ENCODE measurements at places on chromosomes 7 and 10. TPM values are rescaled to one million over a fixed set of nuclear protein-coding genes. Genes with fewer than 3 reads are reported as not detected.

Gene SP8
- polyA plus RNA-seq: not detected

Gene AGAP9
- 6.7 TPM for polyA plus RNA-seq

Gene PITRM1
- polyA plus RNA-seq: 64.5 TPM

Gene UPF2
- polyA plus RNA-seq: 39.4 TPM

Gene DYDC2
- polyA plus RNA-seq: 1.3 TPM

GRCh38 chr7:69619635-69620034, 21.4 kb downstream of the AUTS2 start:
- no peak for DNase-seq

Gene SFRP5
- polyA plus RNA-seq: 0.19 TPM

Gene MOGAT3
- 0.10 TPM for polyA plus RNA-seq

GRCh38 chr10:44035474-44036197, 349.3 kb downstream of the CXCL12 start:
- DNase-seq: no peak

GRCh38 chr7:38686888-38687287, 55.7 kb upstream of the AMPH start:
- no peak for DNase-seq

- DNase-seq: no peak
Measured at GRCh38 chr7:78634093-78634492, 819.4 kb downstream of the MAGI2 start.

Gene VKORC1L1
- polyA plus RNA-seq: 39.7 TPM

Gene LAMB1
- polyA plus RNA-seq: 642 TPM

DNA sequence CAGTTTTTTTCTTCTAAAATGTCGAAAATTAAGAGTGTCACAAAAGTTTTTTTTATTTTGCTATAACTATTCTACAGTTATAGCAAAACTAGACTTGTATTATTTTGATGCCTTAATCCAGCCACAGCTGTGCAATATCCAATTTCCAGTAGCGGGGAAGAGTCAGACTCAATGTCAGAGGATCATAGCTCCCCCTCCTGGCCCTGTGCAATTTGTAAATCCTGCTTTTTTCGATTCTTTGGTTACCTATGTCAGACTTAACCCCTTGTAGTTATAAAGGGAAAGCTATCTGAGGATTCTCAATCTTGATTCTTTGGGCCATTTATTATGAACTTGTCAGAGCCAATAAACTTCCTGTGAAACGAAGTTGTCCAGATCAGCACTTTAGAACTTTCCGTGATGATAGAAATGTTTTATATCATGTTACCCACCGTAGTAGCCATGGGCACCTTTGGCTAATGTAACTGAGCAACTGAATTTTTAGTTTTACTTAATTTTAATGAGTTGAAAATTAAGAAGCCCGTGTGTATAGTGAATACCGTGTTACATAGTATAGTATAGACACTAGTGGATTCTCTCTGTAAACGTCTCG, 87.7 kb upstream of the PRKCQ start:
- DNase-seq: peak; percentile 35

DNA sequence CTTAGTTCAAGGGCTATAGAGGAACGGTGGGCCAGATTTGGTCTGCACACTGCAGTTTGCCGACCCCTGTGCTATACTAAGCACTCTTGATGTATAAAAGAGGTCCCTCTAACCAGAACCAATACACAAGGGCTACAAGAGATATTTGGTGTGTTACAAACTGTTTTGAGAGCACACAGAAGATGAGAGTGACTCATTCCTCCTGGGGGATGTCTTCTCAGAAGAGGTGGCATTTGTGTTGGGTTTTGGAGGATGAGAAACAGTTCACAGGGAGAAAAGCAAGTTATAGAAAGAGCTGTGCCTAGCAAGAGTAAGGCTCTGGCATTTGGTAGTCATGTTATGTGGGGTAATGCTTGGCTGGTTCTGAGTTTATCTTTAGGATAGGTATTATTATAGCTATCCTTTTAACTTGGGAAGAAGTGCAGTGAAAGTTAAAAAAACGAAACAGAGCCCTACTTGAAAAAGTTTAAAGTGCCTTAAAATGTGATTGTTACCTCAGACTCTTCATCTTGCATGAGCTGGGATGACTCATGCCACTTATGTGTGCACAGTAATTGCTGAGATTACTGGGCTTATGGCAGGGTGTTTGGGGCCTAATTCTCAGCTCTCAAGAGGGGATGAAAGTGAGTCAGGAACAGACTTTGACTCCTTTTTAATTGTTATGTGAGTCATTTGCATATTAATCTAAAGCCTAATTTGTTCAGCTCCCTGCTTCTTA, 160.4 kb downstream of the KIF20B start:
- no peak for DNase-seq

GRCh38 chr7:77525231-77525630, 11.9 kb upstream of the PTPN12 start:
- DNase-seq: no peak

Gene LRGUK
- 3.9 TPM for polyA plus RNA-seq

DNA sequence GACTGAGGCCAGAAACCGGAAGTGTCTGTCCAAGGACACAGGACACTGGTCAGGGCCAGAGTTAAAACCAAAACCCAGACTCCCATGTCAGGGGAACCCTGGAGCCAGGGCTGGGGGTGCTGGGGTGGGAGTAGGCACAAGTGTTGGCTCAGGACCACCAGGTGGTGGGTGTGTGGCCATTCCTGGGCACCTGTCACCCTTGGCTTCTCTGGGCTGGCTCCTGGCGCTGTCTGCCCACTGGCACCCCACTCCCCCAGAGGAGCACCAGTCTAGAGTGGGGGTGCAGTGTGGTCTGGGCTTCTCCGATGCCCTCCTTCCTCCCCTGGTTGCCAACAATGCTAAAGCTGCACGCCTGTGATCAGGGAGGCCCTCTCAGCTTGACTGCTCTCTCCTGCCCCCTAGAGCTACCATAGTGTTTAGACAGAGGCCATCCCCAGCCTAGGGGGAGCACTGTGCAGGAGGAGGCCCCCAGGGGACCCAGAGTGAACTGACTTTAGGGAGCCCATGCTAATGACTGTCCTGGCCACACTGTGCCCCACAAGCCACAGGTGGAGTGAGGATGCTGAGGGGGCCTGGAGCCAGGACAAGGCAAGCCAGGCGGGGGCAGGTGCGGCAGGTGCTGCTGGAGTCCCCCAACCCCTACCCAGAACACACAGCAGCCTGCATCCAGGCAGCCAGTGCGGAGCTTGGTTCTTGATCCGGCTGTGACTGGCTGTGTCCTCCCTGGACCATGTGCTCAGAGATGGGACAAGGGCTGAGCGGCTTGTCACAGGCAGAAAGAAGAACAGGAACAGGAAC, 11.0 kb downstream of the RASGEF1A start:
- DNase-seq: no peak

DNA sequence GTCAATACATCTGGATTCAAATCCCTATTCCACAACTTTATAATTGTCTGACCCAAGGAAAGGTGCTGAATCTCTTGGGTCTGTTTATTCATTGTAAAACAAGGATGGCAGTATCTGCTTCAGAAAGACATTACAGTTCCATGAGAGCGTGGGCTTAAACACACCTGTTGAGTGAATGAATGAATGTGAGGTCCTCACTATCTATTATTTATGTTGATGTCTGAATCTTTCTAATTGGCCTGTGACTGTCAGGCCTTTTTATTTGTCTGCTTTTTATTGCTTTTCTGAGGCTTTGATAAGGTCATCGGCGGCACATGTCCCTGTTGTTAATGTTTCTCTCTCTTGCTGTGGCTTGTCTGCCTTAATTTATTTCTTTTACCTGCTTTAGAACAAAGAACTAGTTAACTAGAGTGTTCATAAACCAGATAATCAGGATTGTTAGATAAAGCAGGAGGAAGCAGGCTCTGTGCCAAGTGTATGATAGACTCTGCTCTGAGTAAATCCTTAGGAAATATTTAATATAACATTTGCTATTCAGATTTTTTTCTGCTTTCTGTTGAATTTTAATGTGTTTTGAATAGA, 42.3 kb upstream of the CYCS start:
- no peak for DNase-seq

DNA sequence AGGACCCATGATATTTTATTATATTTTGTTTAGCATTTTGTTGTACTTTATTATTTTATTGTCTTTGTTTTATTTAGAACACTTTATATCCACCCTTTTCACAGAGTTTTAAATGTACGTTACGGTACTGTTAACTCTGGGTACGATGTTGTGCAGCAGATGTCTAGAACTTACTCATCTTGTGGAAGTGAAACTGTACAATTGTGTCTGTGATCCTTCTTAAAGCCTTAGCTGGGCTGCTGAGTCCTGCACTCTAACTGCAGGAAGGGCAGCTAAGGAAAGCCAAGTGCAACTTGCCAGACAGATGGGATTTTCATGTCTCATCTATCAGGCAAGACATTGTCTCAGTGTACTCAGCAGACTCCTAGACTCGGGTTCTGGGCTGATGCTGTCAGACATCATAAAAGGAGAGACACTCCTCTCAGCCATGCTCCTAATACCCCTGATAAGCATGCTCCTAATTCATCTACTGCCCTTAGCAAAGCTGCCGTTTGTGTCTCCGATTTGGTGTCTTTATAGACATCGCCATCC, 14.6 kb upstream of the INSYN2A start:
- no peak for DNase-seq

Gene KEL
- polyA plus RNA-seq: 3.5 TPM

- no peak for DNase-seq
Measured at GRCh38 chr7:3043544-3044371, at the start of gene CARD11. CARD11 (minus strand) TSS chr7:3043867; CDS start chr7:2958506, 85,361 bp downstream.

Gene XPNPEP1
- 81.8 TPM for polyA plus RNA-seq

- no peak for DNase-seq
Measured at GRCh38 chr10:116772909-116773705, 30.7 kb upstream of the HSPA12A start.

DNA sequence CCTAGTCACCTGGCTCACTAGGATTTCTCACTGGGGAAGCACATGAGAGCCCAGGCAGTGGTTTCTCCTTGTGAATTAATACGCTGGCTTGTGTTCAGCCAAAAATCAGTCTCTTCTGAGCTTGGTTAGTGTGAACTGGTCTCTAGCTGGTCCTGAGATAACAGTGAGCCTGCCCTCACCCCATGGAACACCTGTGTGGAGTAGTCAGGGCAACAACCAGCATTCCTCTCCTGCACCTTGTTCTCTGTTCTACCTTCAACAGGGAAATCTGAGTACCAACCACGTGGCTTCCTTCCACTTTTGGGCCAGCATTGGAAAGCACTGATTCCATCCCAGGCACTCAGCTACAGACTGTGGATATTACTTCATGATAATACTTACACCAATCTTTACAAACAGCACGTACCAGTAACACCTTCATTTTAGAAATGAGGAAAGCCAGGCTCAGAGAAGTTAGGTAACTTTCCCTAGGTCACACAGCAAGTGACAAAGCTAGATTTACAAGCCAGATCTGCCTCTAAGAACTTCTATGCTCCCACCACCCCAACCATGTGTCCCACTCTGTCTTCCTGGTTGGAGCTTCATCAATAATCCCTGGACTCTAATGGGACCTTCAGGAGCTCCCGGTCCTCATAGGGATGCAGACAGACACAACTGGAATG, 106.6 kb downstream of the GRID1 start:
- DNase-seq: no peak

Gene GATA3
- polyA plus RNA-seq: 97.1 TPM

Gene TDRD1
- 0.11 TPM for polyA plus RNA-seq

Gene ADAM8
- polyA plus RNA-seq: 5.0 TPM

- no peak for DNase-seq
Measured at GRCh38 chr10:27240212-27241009, at the start of gene ACBD5. ACBD5 (minus strand) TSS chr10:27240797; CDS start chr10:27240688, 109 bp downstream.

- no peak for DNase-seq
Measured at GRCh38 chr7:112079673-112080072, 126.5 kb downstream of the DOCK4 start.

Gene MSS51
- polyA plus RNA-seq: 5.0 TPM

- no peak for DNase-seq
Measured at GRCh38 chr7:47338026-47338425, 243.9 kb downstream of the TNS3 start.

DNA sequence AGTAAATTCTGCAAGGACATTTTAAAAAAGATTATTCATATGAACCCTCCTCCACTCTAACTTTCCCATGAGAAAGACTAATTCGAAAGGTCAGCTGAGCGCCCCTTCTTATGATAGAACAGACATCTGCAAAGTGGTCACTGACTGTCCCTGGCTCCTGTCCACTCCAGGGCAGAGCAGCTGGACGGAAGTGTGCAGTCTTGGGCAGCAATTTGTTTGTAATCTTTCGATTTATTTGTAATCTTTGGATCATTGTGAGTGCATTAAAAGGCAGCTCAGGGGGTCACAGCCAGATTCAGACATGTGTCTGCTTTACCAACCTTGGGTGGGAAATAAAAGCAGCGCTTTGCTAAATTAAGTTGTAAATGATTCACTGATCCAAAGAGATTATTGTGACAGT, 158.8 kb upstream of the ADARB2 start:
- no peak for DNase-seq

DNA sequence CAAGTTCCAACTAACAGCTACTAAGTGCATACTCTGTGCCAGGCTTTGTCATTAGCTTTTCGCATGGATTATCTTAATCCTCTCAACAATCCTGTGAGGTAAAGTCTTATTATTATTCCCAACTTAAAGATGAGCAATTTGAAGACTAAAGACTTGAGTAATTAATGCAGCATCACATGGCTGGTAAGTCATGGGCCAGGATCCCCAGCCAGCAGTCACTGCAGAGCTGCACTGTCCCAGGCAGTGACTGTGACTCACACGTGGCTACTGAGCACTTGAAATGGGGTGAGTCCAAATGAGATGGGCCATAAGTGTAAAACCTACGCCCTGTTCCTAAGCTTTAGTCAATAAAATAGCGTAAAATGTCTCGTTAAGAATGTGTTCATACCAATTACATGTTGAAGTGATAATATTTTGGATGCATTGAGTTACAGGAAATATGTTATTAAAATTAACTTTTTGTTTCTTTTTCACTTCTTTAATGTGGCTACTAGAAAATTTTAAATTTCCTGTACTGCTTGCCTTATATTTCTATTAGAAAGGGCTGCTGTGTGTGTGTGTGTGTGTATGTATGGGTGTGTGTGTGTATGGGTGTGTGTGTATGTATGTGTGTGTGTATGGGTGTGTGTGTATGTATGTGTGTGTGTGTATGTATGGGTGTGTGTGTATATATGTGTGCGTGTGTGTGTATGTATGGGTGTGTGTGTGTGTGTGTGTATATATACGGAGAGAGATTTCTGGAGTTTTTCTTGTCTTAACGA, 756.3 kb downstream of the AUTS2 start:
- DNase-seq: no peak

Gene C10orf67
- 0.25 TPM for polyA plus RNA-seq

Gene TAS2R41
- polyA plus RNA-seq: not detected

DNA sequence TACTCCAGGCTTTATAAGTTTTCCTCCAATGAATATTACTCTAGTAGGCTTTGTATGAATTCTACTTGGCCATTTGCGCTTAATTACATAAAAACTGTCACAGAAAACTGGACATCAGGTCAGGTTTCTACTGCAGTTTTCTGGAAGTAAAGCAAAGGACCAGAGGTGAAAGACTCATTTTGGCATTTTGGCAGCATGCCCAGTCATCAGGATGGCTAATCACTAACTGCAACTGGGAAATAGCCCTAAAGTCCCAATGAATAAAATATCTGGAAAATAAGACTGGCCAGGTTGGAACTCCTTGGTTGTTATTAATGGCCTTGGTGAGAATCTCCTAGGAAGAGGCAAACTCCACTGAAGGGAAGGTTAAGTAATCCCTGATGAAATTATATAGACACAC, 75.5 kb downstream of the COPG2 start:
- peak; percentile 6 for DNase-seq

Gene DKK1
- 45.6 TPM for polyA plus RNA-seq

Gene PAX2
- polyA plus RNA-seq: 181 TPM

GRCh38 chr7:30683816-30684215, 1.6 kb upstream of the CRHR2 start:
- no peak for DNase-seq

GRCh38 chr7:1458683-1459511, at the start of gene MICALL2:
MICALL2 (minus strand) TSS chr7:1459470; CDS start chr7:1459326, 144 bp downstream.
- DNase-seq: no peak
